ENCODE measurements at places on chromosomes 3 and 15. TPM values are rescaled to one million over a fixed set of nuclear protein-coding genes. Genes with fewer than 3 reads are reported as not detected.
A peak's percentile ranks its signal among the peaks of the same experiment; 100 is the strongest.

DNA sequence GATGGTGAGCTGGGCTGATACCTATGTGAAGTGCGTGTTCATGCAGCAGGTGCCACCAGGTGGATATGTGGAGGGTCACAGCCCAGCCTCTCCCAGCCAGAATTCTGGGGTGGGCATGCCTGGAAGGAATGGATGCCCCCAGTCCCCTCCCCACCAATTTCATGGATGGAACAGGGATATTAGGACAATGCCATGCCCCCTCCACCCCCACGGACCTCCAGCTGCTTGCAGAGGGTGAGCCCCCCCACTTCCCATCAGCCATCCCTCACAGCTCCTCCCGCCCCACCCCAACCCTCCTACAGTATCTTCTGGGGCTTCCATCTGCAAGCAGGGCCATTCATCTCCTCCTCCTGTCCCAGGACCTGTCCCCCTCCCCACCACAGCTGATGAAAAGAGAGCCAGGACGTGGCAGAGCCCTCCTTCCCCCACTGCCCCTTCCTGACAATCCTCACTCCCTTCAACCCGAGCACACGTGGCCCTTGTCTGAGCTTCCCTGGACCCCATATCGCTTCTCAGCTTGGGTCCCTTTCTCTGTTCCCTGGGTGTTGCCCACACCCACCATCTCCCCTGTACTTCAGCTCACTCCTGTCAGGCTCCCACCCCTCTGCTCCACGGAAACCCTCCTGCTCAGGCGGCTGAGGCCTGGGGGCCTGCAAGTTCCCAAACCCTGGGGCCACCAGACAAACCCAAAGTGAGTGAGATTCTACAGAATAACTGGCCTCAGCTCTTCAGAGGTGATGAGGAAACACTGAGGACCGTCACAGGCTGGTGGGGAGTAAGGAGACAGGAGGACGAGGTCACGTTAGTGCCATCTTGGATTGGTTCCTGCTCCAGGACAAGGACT lies 2.8 kb upstream of the SEMA3G start:
- H3K27ac ChIP-seq: no peak overlapping the region
- H3K4me1 ChIP-seq: peaks cover 8% of the 10 kb centered on the region
- DNase-seq: no peak
- peaks cover 2% of the 10 kb centered on the region for H3K27me3 ChIP-seq
- H3K4me3 ChIP-seq: no peak overlapping the region
- no peaks in the 10 kb centered on the region for H3K36me3 ChIP-seq

DNA sequence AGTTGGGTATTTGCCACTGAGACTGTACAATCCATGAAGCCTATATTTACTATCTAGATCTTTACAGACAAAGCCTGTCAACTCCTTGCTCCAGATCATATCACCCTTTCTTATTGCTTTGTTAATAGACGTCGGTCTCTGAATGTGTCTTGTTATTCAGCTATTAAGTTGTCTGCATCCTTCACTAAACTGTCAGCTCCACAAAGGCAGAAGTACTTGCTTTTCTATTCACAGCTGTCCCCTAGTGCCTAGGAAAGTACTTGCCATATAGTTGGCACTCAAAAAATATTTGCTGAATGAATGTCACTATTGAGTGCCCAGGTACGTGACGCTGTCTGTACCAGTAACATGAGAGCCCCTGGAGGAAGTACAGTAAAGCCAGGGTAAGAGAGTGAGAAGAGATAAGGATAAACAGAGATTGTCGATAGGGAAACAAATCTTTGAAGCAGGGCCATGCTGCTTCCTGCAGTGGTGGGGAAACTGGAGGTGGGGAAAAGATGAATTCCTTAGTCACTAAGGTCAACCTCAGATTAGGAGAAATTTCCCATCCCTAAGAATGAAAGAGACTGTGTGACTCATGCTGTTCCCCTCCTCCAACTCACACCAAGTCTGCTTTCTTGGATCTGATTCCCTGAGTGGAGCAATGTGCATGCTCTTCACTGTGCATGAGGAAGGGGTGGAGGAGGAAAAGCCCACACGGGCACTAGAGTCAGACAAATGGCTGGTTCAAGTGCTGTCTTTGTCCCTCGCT lies 36.3 kb downstream of the PRICKLE2 start:
- H3K4me3 ChIP-seq: no peak overlapping the region
- no peaks in the 10 kb centered on the region for H3K4me1 ChIP-seq
- H3K27ac ChIP-seq: no peak overlapping the region
- DNase-seq: no peak
- H3K27me3 ChIP-seq: no peaks in the 10 kb centered on the region
- H3K36me3 ChIP-seq: no peaks in the 10 kb centered on the region

DNA sequence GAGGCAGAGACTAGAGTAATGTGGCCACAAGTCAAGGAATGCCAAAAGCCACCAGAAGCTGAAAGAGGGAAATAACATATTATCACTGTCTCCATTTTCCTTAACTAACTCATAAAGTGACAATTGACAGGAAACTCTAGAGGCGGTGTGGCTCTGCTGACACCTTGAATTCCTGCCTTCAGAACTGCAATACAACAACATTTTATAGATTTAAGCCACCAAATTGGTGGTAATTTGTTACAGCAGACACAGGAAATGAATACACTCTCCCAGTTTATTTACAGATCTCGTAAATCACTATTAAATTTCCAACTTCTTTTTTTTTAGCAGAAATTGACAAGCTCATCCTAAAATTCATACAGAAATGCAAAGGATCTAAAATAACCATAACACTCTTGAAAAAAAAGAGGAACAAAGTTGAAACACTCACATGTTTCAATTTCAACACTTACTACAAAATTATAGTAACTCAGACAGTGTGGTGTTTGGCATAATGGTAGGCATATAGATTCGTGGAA lies 449.9 kb downstream of the OTOL1 start:
- H3K36me3 ChIP-seq: no peaks in the 10 kb centered on the region
- H3K4me3 ChIP-seq: no peak overlapping the region
- H3K27ac ChIP-seq: no peak overlapping the region
- H3K4me1 ChIP-seq: no peaks in the 10 kb centered on the region
- H3K27me3 ChIP-seq: no peaks in the 10 kb centered on the region

GRCh38 chr15:82587805-82588204 lies 47.5 kb upstream of the RPS17 start:
- no peak for DNase-seq
- no peak overlapping the region for H3K4me3 ChIP-seq
- no peaks in the 10 kb centered on the region for H3K36me3 ChIP-seq
- no peaks in the 10 kb centered on the region for H3K4me1 ChIP-seq
- H3K27ac ChIP-seq: no peak overlapping the region

DNA sequence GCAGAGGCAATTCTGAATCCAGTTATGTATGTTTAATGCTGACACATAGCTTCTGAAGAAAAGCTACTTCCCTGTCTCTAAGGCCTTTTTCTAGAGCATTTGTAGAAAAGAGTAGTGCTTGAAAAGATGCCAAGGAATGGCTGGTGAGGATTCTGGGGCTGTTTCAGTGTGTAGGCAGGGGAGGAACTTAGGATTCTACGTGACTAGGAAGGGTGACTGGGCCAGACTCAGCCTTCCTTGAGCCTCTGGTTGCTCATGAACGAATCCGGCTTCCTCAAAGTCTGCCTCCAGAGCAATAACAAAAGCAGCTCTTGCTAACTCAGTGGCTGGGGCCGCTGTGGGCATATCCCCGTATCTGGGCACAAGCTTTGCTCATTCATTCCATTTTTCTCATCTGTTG lies 104.8 kb upstream of the WNT5A start:
- H3K27me3 ChIP-seq: peaks cover 4% of the 10 kb centered on the region
- DNase-seq: no peak
- H3K4me3 ChIP-seq: no peak overlapping the region
- H3K27ac ChIP-seq: no peak overlapping the region
- H3K4me1 ChIP-seq: no peaks in the 10 kb centered on the region

- peak overlapping the region; percentile 45 for H3K4me3 ChIP-seq
- H3K36me3 ChIP-seq: no peaks in the 10 kb centered on the region
- H3K4me1 ChIP-seq: peaks cover 42% of the 10 kb centered on the region
Measured at GRCh38 chr3:43994657-43995546, 246.8 kb upstream of the TOPAZ1 start.

GRCh38 chr3:4826237-4827100 lies 152.8 kb upstream of the BHLHE40 start:
- no peak overlapping the region for H3K4me3 ChIP-seq
- no peak for DNase-seq
- peaks cover 16% of the 10 kb centered on the region for H3K36me3 ChIP-seq
- peak overlapping the region; percentile 86 for H3K27ac ChIP-seq
- peaks cover 94% of the 10 kb centered on the region for H3K4me1 ChIP-seq

- H3K4me1 ChIP-seq: peaks cover under 1% of the 10 kb centered on the region
- no peaks in the 10 kb centered on the region for H3K36me3 ChIP-seq
- H3K27me3 ChIP-seq: peaks cover 2% of the 10 kb centered on the region
- no peak overlapping the region for H3K27ac ChIP-seq
- H3K4me3 ChIP-seq: no peak overlapping the region
- no peak for DNase-seq
Measured at GRCh38 chr3:5635746-5636145, 448.2 kb downstream of the EDEM1 start.

DNA sequence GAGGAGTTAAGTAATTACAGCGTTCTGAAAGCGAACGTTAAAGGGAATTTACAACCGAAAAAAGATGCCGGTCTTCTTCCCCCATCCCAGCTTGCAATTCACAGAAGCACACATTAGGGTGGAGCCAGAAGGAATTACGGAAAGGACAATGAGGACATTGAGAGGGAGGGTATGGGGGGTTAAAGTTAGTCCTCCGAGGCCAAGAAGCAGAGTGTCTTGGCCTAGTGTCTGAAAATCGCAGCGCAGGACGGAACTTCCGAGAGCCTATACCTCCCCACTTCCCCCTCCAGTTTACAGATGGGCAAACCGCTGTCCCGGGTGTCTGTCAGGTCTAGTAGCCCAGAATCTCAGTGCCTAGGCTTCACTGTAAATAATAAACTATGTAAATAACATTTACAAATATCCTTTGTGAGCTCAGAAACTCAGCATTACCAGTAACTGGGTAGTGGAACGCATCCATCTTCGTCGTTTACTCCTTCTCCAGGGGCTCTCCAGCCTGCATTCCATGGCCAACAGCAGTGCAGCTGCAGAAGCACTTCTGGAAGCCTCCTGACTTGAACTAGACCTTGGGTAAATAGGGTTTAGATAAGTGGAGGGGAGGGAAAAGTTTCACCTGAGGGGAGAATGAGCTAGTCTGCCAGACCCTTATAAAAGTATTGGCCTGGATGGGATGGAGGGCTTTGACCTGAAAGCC lies 922 bp downstream of the ADPRH start:
- H3K27me3 ChIP-seq: no peaks in the 10 kb centered on the region
- peak overlapping the region; percentile 97 for H3K4me3 ChIP-seq
- peaks cover 26% of the 10 kb centered on the region for H3K4me1 ChIP-seq
- peak; percentile 38 for DNase-seq

GRCh38 chr3:185361920-185362319 lies 1.0 kb upstream of the MAP3K13 start:
- no peak overlapping the region for H3K4me3 ChIP-seq
- no peak for DNase-seq
- no peak overlapping the region for H3K27ac ChIP-seq
- H3K27me3 ChIP-seq: peaks cover 15% of the 10 kb centered on the region
- H3K36me3 ChIP-seq: no peaks in the 10 kb centered on the region

GRCh38 chr3:178297740-178298139 lies 238.5 kb upstream of the KCNMB2 start:
- peaks cover 2% of the 10 kb centered on the region for H3K27me3 ChIP-seq
- DNase-seq: no peak
- no peak overlapping the region for H3K4me3 ChIP-seq
- no peaks in the 10 kb centered on the region for H3K36me3 ChIP-seq

DNA sequence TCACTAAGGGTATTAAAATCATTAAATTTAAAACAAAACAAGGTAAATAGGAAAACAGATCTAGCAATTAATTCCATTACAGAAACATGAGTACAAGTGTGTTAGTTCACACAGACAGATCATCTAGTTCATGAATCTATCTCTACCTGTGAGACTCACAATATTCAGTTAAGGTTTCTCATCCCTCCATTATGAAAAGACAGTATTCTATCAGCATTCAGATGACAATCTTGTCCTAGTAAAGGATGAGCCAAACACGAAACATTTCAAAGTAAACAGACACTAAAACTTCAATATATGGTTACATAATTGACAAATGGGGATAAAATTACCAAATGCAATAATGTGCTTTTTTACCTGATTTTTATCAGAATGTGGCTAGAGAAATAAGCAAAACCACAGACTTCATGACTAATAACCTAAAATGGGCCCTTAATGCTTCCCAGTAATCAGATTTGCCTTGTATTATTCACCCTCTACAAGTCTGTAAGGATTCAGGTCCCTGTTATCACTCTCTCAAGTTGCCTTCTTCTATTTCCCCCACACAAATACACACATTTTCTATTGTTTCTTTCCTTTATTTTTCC lies 126.8 kb downstream of the DLG1 start:
- H3K4me3 ChIP-seq: no peak overlapping the region
- no peaks in the 10 kb centered on the region for H3K27me3 ChIP-seq
- no peak for DNase-seq
- H3K4me1 ChIP-seq: peaks cover 3% of the 10 kb centered on the region
- no peak overlapping the region for H3K27ac ChIP-seq

- peaks cover 10% of the 10 kb centered on the region for H3K36me3 ChIP-seq
- no peak for DNase-seq
- H3K4me1 ChIP-seq: no peaks in the 10 kb centered on the region
- H3K4me3 ChIP-seq: no peak overlapping the region
- H3K27ac ChIP-seq: no peak overlapping the region
Measured at GRCh38 chr3:187858041-187858440, 112.8 kb upstream of the BCL6 start.

DNA sequence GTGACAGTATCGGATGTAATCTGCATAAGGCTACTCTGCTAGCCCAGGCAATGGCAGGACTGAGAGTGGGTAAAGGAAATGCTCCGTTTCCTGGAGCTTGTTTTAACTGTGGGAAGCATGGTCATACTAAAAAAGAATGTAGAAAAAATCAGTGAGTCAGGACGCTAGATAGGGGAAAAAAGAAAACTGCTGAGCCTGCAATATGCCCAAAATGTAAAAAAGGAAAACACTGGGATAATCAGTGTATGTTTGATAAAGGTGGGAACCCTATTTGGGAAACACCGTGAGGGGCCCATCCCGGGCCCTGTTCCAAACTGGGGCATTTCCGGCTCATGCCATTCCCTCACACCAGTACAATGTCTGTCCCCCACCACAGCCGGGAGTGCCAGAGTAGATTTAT lies 775.8 kb downstream of the ZPLD1 start:
- H3K36me3 ChIP-seq: no peaks in the 10 kb centered on the region
- H3K27me3 ChIP-seq: no peaks in the 10 kb centered on the region
- DNase-seq: no peak
- no peaks in the 10 kb centered on the region for H3K4me1 ChIP-seq
- no peak overlapping the region for H3K27ac ChIP-seq

Gene GABRB3
- polyA plus RNA-seq: not detected

Gene ZNF35
- polyA plus RNA-seq: 8.1 TPM

Measured in immature natural killer cell (primary cell).